ENCODE measurements at places on chromosomes 5 and 9.

DNA sequence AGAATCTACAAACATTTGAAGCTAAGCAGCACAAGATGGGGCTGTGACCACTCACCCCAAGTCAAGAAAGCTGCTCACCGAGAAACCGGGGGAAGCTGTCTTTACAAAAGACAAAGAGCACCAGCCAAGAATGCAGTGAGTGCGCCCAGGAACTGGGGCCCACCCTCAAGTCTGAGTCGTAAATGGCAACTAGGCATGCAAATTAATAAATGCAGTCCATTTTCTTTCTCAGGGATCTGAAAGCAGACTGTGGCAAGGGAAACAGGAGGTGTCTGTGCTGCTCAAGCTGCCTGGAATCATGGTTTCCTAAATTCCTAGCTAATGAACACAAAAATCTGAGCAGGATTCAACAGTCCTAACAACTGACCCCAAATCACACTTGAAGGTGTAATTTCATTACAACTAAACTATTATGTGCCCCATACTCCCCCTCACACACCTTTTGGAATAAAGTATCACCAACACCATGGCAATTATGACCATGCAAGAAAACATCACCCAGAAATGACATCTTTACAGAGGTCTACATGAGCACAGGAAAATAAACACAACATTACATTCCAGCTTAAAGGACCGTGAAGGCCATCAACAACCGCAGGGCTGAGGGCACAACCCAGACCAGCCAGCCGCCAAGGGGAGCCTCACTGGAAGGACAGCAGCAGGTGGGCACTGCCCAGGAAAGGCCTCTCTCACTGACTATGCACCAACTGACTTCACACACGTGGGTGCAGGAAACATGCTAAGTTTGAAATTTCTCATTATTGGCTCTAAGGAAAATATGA lies 17.6 kb downstream of the NSUN2 start:
- no peak for DNase-seq

DNA sequence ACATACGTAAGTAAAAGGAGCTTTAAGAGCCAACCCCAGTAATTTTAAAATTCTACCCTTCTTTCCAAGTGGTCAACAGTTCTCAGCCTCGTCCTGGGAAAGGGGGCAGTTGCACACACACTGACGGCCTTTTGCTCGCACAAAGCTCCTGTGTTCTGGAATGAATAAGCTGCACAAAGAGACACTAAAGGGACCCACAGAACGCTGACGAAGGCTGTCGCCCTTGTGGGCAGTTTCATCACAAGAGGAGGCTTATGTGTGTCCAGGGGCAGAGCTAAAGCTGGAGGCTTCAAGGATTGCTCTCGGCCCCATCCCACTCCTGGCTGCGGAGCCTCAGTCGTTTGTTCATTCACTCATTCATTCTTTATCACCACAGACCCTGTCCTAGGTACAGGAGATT lies 67.0 kb upstream of the NEK6 start:
- no peak for DNase-seq

DNA sequence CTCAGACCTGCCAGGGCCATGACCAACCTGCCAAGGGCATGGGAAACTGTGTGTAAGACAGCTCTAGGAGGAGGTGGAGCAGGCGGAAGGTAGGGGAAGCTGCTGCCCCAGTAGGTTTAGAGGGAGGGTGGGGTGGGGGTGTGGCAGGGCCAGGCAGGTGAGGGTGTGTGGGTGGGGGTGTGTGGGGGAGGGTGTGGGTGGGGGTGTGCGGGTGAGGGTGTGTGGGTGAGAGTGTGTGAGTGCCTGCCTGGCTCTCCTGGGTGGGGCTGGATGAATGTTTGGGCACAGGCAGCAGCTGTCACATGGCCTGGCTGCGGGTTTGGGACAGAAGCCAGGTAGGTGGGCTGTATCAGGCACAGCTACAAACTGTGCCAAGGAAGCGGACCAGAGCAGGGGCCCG lies 8.8 kb upstream of the N4BP3 start:
- DNase-seq, result peak; percentile 21

DNA sequence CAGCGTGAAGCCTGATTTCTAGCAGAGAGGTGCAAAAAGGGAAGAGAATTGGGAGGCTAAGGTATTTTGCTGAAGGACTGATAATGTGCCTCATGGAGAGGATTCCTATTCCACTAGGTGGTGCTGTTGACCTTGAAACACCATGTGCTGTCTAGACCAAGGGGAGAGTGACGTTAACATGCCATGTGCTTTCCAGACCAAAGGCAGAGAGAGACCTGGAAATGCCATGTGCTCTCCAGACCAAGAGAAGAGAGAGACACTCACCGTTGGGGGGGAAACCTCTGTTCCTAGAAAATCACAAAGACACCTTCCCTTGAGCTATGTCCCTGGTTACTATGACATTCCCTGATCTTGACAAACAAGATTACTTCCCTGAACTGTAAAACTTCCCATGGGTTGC lies 286.0 kb upstream of the TUSC1 start:
- DNase-seq, result peak; percentile 67

GRCh38 chr5:11477786-11478185 lies 426.5 kb downstream of the CTNND2 start:
- DNase-seq, result no peak

- peak; percentile 47 for DNase-seq
Observed at GRCh38 chr9:130707225-130707976, 13.8 kb downstream of the EXOSC2 start.

DNA sequence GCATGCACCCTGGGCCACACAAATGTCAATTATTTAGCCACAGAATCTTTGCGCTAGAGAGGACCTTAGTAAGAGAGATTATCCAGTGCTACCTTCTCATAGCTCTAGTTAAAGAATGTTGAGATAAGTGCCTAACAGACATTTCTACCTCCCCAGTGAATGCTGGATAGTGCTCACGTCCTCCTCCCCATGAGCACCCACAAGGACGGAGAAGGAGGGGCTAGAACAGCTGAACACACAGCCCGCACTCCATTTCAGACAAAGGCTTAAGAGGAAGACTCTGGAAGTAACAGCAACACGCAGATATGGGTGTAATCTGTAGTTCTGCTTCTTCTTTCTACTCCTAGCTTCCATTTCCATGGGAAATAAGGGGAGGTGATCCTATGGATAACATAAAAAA lies 120.5 kb downstream of the FEM1C start:
- no peak for DNase-seq

DNA sequence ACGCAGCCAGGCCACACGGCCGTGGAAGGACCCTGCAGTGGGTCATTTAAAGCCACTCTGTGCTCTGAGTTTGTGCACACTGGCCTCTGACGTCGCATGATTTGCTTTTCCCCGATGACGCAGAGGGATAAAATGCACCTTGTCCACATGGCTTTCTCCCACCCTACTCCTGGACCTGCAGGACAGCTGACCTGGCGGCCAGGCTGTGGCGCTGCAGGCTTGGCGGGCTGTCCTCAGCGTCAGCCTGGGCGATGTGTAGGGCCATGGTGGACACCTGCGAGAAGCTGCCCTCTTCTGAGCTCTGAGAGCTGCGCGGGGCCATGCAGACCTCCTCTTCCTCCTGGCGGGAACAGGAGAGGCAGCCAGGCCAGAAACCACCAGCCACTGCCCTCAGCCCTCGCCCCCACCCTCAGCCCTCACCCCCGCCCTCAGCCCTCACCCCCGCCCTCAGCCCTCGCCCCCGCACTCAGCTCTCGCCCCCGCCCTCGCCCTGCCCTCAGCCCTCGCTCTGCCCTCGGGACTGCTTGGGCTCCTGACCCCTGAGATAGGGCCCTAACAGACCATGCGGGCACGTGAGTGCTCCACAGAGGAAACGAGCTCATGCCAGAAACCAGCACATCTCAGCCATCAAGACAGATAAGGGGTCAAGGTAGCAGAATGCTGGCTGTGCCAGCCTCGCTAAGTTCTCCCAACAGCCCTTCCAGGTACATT lies 20.0 kb upstream of the SCGB3A1 start:
- DNase-seq, result no peak

GRCh38 chr5:98773214-98773463 lies 324 bp upstream of the RGMB start:
- no peak for DNase-seq

DNA sequence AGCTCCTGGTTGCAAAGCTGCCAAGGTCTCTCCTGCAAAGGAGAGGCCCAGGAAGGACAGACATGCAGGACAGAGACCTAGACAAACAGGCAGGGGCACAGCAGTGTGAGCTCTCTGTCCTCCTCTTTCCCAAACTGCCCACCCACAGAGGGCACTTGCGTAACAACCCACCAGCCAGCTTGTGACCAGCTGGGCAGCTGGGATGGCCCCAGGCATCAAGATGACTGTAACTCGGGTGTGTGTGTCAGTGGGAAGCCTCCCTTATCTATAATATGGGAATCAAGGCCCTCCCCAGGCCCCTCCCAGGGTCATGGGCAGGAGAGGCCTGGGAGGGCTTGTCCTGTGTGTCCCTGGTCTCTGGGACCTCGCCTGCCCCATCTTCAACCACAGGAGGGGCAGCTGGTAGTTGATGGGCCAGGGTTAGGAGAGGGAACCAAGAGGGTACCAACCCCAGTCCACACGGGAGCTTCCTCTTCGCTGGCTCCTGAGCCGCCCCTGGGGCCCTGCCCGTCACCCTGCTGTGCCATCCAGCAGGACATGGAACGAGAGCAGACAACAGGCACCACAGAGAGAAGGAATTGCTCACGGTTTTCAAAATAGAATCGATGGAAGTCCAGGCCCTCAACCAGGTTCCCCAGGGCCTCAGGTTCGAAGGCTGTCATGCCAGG lies 37.9 kb downstream of the SLC6A7 start:
- DNase-seq, result no peak

GRCh38 chr5:76535577-76535976 lies 87.6 kb downstream of the F2RL2 start:
- no peak for DNase-seq

- DNase-seq, result no peak
Observed at GRCh38 chr9:125749951-125750626, 2.9 kb downstream of the PBX3 start.

GRCh38 chr9:18989865-18990264 lies 43.1 kb downstream of the SAXO1 start:
- DNase-seq, result no peak

DNA sequence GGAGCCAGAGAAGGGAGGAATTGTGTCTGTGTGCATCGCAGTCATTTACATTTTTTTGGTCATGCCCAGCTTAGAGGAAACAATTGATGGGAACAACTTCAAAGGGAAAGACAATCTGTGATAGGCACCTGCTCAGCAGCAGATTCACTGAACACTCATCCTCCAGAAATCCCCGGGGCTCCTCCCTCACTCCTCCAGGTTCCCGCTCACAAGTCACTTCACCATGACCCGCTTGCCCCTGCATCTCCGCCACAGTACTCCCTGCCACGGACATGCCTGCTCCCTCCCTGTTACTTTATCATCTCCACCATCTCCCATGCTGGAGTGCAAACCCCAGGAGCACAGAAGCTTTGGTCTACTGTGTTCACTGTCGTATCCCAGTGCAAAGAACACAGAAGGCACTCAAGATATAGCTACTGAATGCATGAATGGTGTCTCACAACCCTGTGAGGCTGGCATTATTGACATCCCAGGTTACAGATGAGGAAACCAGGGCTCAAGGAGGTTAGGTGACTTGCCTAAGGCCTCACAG lies 16.2 kb downstream of the LHX6 start:
- no peak for DNase-seq

GRCh38 chr5:122030251-122030650 lies 47.8 kb downstream of the LOX start:
- DNase-seq, result no peak

GRCh38 chr5:42668254-42668653 lies 88.4 kb upstream of the CCDC152 start:
- DNase-seq, result no peak

DNA sequence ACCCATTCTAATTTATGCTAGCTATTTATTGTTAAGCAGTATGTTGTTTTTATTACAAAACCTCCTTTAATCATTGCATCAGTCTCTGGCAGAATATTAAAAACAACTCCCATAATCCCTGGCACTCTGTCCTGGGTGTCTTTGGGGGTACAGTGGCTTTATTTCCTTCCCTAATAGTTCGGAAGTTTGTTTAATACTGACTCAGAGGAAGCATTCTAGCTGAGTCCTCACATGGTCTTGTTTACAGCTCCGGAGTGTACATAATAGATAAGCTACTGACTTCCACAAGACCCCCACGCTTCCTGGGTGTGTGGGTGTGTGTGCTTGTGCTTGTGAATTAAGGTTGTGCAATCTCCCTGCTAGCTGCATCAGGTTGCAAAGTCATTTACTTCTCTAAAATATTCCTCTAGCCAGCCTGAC lies 149.8 kb upstream of the CDKN2B start:
- DNase-seq, result no peak

DNA sequence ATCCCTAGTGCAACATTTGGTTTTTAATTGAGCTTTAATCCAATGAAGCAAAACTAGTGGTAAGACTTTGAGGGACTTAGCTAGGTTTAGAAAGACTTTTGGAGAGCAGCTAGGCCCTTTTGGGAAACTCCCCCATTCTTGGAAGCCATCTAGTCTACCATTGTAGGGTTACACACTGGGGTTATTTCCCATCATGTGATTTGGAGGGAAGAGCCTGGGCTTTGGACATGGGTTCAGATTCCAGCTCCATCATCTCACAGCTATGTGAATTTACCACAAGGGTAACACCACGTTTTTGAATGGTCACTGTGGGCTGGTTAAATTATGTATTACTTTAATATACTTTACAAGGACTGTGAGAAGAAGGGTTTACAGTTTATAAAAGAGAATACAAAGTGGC lies 18.3 kb upstream of the TNFSF15 start:
- DNase-seq, result no peak

DNA sequence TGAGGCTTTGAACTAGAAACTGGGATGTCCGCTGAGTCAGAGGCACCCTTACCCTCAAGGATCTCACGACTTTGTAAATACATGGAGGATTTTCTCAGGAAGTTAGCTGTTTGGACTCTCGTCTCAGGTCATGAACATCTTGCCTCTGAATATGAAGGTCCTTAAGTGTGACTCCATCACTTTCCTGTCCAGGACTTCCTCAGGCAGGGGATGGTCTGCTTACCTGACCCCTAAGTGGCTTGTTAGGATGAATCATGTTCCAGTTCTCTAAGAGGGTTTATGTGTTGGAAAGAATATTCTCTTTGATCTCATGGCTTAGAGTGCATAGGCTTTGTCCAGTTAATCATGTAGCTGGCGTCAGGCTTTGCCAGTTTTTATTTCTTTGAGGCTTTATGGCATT lies 511.7 kb upstream of the KLF4 start:
- DNase-seq, result no peak

DNA sequence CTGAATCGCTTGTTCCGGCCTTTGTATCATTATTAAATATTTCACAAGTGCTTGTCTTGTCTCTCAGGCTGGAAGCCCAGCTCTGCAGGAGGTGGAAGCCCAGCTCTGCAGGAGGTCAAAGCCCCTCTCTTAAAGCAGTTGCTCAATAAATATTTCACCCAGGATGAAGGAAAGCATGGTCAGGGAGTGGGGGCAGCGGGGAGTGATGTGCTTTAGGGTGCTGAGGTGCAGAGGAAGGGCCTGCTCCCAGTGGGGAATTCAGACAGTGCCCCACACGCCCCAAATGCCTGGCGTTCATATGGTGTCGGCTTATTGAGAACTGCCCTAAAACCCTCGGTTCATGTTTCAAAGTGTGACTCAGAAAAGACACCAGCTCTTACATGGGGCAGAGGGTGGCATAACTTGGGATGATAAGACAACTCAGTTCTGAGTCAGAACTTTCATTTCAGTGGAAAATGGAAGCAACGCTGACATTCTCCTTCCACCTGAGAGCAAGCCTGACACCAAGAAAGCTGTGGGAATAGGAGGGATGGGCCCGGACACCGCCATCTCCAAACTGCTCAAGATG lies 114.3 kb upstream of the DAP start:
- DNase-seq, result no peak

- DNase-seq, result no peak
Observed at GRCh38 chr9:89358985-89359384, 40.7 kb downstream of the SECISBP2 start.

- no peak for DNase-seq
Observed at GRCh38 chr5:134451936-134452505, 40.3 kb upstream of the CDKN2AIPNL start.

- no peak for DNase-seq
Observed at GRCh38 chr5:93151896-93152295, 429.1 kb downstream of the NR2F1-AS1 start.

All from NCI-H1694 (cell line).